Stimulated activated CD4-positive, alpha-beta T cell treated with anti-CD3 and anti-CD28 coated beads, Interleukin-4, amount 100 ng/mL, for 1 hour (primary cell): ENCODE measurements at places on chromosomes 7 and 10.

- no peak for DNase-seq
These were observed 85.7 kb downstream of the DIP2C start for GRCh38 chr10:603745-604144.

DNA sequence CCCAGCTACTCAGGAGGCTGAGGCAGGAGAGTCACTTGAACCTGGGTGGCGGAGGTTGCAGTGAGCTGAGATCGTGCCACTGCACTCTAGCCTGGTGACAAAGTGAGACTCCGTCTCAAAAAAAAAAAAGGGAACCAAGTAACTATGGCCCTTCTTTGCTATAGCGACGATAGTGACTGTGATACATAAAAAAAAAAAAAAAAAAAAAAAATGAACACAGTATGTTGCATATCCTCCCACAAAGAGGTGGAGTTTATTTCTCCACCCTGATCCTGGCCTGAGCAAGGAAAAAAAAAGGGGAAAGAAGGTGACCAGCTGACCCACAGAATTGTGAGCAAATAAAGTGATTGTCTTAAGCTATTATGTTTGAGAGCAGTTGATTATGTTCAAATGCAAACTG lies 42.3 kb upstream of the STEAP1B start:
- no peak for DNase-seq

- DNase-seq, result no peak
These were observed 39.2 kb upstream of the PPP1R3C start for GRCh38 chr10:91672021-91672608.

- no peak for DNase-seq
These were observed 14.6 kb downstream of the IFIT3 start for GRCh38 chr10:89342206-89342958.

- DNase-seq, result no peak
These were observed 460.0 kb downstream of the KCNMA1 start for GRCh38 chr10:77177589-77177988.

DNA sequence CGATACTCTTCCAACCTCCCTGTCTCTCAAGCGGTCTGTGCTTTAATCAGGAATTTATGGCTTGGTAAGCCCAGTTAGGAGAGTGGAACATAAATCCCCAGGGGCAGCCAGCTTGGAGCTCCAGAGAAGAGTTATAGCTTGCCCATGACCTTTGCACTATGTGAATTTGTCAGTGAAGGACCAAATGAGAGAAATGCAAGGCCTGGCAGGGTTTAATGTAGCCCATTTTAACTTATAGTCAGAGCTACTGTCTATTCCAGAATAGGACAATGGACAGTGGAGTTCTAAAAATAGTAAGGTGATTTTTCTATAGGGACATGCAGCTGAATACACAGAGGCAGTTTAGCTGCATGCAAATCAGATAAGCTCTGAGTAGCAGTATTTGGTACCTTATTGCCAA lies 142.6 kb upstream of the CAV2 start:
- DNase-seq, result no peak

DNA sequence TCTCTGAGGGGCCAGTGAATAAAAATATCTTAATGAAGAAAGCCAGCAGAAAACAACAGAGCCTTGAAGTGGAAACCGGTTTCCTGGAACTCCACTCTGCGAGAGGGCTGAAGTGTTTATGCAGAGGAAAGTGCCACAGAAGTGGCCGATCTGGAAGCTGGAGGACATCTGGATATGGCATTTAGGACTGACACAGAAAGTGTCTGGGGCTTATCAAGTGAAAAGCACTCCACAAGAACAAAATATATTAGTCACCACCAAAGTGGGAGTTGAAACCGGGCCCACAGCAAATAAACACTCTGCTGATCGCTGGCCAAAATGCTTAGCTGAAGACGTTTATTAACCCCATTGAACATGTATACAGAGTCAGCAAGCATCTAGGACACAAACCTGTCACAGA lies 7.8 kb downstream of the NOD1 start:
- DNase-seq, result no peak

DNA sequence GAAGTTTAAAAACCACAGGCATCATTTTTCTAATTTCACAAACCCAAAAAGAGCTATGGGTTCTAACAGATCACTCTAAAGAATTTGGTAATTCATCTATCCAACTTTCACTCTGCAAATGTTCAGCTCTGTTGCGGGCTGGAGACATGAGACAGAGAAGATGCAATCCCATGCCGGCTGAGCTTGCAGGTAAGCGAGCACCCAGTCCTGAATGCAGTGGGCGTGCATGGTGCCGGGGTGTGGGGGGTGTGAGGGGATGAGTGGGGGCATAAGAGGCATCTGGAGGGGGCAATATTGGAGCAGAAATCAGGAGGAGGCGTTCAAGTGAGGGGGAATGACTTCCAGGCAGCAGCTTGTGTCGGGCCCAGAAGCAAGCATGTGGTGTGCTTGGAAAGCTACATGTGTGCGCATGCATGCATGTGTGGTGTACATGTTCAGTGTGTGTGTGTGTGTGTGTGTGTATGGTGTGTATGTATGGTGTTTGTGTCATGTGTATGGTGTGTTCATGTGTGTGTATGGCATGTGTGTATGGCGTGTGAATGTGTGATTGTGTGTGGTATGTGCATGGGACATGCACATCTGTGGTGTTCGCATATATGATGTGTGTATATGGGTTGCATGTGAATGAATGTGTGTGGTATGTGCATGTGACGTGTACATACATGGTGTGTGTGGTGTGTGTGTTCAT lies 172.9 kb downstream of the PRKCQ start:
- DNase-seq, result no peak

- DNase-seq, result no peak
These were observed 82.6 kb downstream of the PRPF18 start for GRCh38 chr10:13669182-13669855.

GRCh38 chr7:89507034-89507433 lies 647.2 kb upstream of the STEAP1 start:
- no peak for DNase-seq

- no peak for DNase-seq
These were observed 2.3 kb downstream of the DPYSL4 start for GRCh38 chr10:132189016-132189415.

GRCh38 chr7:36851382-36851781 lies 127.1 kb upstream of the AOAH start:
- no peak for DNase-seq

DNA sequence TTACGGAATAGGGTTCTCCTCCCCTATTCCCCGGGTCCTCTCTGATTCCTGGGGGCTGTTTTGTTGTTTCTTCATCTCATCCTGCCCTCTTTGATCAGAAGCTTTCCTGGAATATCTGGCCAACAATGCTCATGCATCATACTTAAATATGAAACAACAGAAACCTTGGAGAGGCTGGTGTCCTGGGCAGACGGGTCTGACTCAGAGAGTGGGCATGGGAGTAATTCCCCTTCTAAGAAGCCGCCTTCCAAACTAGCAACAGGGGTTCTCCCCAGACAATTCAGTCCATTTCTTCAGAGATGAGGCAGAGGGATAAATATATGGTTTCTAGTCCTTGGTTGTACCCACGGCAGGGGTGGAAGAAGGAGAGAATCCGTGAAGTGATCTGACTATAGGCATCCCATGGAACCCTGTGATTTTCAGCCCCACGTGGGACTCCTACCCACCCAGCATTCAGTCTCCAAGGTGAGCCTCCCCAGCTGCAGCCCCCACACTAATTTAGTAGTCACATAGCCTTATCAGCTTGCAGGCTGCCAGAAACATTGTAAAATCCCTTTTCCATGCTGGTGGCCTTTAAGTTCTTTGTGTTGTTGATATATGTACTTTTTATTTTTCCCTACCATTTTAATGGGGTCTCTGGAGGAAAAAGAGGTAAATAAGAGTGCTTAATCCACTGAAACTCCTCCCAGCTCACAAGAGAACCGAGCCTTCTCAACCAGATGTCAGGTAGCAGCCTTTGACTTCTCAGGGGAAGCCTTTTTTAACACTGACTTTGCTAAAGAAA lies 119.2 kb downstream of the SFMBT2 start:
- no peak for DNase-seq

GRCh38 chr7:110347081-110347480 lies 743.8 kb upstream of the LRRN3 start:
- no peak for DNase-seq

- no peak for DNase-seq
These were observed 502.8 kb downstream of the TCERG1L start for GRCh38 chr10:130808686-130809085.

DNA sequence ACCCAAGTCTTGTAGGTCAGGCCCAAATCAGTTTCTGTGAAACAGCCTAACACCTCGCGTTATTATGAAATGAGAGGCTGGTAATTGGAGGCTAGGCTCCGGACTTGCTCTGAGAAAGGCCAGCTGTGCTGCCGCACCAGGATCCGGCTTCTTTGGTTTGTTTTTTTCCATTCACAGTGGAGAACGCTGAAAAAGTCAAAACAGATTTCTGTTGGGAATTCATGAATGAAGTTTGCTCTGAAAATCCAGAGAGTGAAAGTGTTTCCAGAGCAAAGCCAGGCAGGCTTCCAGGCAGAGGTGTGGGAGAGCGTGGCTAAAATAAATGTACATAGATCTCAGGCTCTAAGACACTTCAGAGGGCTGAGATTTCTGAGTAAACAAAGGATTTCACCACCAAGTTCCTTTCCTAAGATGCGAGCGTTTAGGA lies 240.1 kb downstream of the TRIL start:
- DNase-seq, result no peak

DNA sequence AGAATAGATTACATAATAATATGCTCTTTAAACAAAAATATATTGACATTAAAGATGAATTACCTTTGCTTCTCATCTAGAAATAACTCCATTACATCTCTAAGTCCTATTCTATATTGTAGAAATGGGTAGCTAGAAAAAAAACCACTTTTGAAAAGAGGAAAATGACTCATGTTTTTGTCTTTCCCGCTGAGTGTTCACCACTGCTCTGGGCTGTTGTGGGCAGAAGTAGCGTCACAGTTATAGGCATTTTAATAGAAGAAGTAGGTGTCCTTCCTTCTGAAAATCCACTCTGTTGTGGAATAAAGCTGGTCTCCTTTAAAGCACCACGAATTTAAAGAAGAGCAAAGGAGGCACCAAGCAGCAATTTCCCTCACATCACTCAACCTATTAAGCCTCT lies 117.6 kb upstream of the NFE2L3 start:
- DNase-seq, result no peak

DNA sequence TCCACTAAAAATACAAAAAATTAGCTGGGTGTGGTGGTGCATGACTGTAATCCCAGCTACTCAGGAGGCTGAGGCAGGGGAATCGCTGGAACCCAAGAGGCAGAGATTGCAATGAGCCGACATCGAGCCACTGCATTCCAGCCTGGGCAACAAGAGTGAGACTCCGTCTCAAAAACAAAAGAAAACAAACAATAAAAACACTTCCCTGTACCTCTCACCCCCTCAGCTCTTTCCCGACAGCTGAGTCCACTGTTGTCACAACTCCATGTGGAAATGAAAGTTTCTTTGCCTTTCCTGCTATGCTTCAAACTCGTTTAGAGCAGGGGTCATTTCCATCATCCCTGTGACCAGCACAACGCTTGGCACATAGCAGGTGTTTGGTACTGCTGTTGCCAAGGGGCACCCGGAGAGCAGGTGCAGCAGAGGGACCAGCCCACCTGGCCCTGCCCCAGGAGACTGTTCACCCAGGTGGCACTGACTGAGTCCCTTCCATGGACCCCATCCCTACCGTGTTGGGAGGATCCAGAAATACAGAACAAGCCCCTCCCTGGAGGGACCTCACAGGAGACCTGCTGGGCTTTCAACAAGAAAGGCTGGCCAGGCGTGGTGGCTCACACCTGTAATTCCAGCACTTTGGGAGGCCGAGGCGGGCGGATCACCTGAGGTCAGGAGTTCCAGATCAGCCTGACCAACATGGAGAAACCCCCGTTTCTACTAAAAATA lies 4.9 kb downstream of the TMEM130 start:
- DNase-seq, result no peak

DNA sequence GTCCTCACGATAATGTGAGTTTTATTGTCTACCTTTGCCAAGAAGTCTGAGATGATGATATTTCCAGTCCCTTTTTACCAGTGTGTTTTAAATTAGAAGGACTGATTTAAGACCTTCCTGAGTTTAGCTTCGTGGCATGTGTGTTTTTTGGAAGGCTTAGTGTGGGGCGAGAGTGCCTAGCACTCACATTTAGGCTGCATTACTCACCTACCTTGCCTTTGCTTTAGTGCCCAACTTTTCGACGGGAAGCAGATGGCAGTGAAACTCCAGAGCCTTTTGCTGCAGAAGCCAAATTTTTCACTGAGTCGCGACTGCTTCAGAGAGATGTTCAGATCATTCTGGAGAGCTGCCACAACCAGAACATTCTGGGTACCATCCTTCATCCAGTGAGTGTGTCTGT lies 50.9 kb downstream of the SND1 start:
- no peak for DNase-seq

GRCh38 chr10:131266936-131267813 lies 44.3 kb downstream of the TCERG1L start:
- DNase-seq, result no peak

GRCh38 chr7:90326500-90326899 lies 5.4 kb upstream of the FAM237B start:
- no peak for DNase-seq

DNA sequence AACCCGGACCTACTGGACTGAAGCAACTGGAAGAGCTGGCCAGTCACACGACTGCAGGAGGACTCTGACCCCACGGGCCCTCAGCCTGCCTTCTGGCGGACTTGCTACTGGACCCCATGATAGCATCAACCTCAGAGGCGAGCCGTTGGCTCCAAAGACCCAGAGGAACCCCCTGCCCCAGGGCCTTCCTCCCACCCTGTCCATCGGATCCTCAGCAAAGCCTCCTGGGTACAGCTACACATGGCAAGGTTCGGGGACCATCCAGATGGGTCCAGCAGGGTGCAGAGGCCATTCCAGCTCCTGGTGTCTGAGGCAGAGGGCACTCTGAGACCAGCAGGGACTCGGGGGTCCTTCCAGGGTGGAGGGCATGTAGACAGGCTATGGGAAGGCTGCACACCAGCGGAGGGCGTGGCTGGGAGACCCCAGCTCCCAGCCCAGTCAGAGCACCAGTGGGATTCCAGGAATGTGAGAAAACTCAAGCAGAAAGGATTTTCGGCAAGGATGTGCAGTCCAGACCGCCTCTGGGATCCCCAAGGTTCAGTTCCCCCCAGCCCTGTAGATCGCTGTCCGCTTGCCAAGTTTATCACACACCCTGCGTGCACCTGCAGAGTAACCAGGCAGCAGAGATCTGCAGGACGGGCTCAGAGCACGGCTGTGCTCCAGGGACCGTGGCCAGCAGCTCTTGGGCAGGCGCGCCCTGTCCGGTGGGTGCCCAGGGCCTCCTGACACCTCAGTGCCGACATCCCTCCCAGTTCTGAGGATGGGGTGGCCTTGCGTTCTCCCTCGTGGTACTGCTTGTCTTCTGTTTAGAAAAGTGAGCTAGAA lies 89.8 kb upstream of the PPP2R2D start:
- DNase-seq, result no peak

- no peak for DNase-seq
These were observed 74.4 kb upstream of the SFMBT2 start for GRCh38 chr10:7485244-7485556.

GRCh38 chr7:50564640-50565558 lies at the start of gene DDC:
Gene DDC, minus strand, starts transcription at chr7:50565405. Its CDS starts 21,320 bp downstream, at chr7:50544085.
- no peak for DNase-seq
